H9 (cell line): ENCODE measurements at places on chromosomes 5 and 9. TPM values are rescaled to one million over a fixed set of nuclear protein-coding genes. Genes with fewer than 3 reads are reported as not detected.

Gene PCDHGC5
- 0.57 and 0.66 TPM in 2 replicates for total RNA-seq

Gene GM2A
- total RNA-seq: 25.9 and 27.8 TPM in 2 replicates

Gene KIF4B
- total RNA-seq: 0.04 and 0.07 TPM in 2 replicates

Gene NADK2
- total RNA-seq: 12.2 and 12.4 TPM in 2 replicates

Gene QSOX2
- total RNA-seq: 25.0 and 25.8 TPM in 2 replicates

Gene ASTN2
- 9.7 and 10.1 TPM in 2 replicates for total RNA-seq

Gene CARTPT
- not detected in 2 replicates for total RNA-seq

Gene LCP2
- total RNA-seq: 0.09 TPM in 1 of 2 replicates, not detected in the other

Gene SLC25A51
- 12.4 and 12.9 TPM in 2 replicates for total RNA-seq

Gene HTR4
- total RNA-seq: not detected in 2 replicates

Gene LHX3
- not detected in 2 replicates for total RNA-seq

Gene SHC3
- total RNA-seq: 1.3 and 1.8 TPM in 2 replicates

Gene SNCAIP
- 2.6 and 3.0 TPM in 2 replicates for total RNA-seq

Gene POU5F2
- total RNA-seq: 0.11 and 0.22 TPM in 2 replicates

Gene DPYSL3
- total RNA-seq: 510 and 515 TPM in 2 replicates

Gene TAF11L10
- total RNA-seq: not detected in 2 replicates

Gene CYFIP2
- 74.7 and 84.5 TPM in 2 replicates for total RNA-seq
